Activated CD4-positive, alpha-beta T cell treated with anti-CD3 and anti-CD28 coated beads, Interleukin-2, amount 50 U/mL, for 1 hour (primary cell): ENCODE measurements at places on chromosomes 12 and 14.

- DNase-seq: no peak
Measured at GRCh38 chr12:124884587-124885438, 21.1 kb upstream of the SCARB1 start.

- no peak for DNase-seq
Measured at GRCh38 chr14:78764240-78764639, 594.1 kb downstream of the NRXN3 start.

GRCh38 chr12:32074432-32074831 lies 32.2 kb upstream of the BICD1 start:
- no peak for DNase-seq

DNA sequence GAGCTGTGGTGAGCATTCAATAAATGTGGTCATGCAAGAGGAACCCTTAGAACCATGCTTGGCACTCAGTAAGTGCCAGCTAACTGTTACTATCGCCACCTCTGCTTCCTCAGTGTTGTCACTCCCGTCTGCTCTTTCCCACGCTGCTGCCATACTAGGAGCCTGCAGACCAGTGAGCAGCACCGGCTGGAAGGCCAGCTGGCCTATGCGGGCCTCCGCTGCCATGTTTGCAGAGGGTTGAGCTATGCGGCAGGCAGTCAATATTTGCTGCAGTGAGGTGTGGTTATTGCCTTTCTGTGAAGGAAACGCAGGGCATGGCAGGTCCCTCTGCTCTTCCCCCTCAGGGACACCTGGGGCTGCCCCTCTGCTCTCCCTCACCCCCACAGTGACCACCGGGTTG lies 13.0 kb downstream of the KMT5A start:
- DNase-seq: no peak

DNA sequence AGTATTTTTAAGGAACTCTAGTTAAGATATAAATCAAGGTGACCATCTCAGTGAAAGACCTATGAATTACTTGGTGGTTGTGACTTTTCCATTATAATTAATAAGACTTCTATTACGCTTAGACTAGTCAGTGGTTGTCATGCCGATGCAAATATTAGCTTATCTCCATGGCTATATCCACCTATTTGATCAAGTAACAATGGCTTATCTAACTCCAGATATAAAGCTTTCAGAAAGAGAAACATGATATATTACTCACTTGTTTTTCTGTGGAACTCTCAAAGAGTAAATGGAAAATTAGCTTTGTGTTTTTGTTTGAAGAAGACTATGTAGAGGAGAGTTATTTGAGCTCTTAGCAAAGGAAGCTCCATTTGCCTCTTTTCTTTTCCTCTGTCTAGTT lies 323.8 kb upstream of the DCN start:
- no peak for DNase-seq

DNA sequence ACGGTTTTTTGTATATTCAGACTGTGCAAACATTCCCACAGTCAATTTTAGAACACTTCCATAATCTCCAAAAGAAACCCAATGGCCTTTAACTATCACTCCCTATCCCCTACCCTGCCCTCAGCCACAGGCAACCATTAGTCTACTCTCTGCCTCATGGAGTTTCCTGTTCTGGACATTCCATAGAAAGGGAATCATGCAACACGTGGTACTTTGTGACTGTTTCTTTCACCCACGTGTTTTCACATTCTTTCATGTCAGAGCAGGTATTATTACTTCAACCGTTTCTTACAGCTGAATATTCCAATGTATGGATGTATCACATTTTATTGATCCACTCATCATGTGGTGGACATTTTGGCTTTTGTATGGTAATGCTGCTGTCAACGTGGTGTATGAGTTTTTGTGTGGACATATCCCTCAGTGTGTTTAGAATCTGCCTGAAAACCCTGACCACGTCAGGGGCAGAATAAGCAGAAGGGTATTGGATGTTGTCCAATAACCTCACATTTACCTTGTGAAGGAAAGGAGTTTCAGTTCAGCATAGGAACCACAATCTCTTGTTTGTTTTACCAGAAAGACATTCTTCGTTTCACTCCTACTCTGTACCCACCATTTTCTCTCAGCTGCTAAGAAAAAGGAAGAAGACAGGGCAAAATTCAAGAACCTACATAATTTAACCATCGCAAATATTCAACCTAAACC lies 107.5 kb upstream of the DYRK2 start:
- no peak for DNase-seq

DNA sequence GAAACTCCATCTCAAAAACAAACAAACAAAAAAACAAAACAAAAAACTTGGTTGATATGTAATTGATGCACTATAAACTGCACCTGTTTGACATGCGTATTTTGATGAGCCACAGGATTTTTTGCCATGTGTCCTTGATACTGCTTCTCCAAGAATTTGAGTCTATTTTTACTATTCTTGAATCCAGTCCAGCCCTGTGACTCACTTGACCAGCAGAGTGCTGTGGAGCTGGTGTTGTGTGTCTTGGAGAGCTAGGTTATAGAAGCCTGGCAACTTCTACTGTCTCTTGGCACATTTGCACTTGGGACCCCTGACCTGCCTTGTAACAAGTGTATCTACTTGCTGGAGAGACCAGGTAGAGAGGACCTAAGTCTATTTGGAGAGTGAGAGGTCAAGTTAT lies 52.0 kb downstream of the KLRG1 start:
- no peak for DNase-seq

DNA sequence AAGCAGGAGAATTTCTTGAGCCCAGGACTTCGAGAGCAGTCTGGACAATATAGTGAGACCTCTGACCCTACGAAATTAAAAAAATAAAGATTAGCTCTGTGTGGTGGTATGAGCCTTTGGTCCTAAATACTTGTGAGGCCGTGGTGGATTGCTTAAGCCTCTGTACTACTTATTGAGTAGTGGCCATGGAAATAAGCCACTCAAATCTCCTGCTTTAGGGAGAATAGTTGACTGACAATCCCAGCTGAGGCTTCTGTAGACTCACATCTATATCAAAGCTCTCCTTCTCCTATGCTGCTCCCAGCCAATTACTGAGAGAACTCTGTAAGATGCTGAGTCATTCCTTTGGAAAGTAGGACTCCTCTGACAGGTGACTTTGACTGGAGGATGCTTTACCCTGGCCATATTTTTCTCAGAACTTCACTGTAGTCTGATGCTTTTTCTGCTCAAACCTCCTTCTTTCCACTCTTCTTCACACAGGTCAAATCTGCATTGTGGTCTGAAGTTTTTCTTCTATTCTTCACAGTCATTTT lies 420.2 kb downstream of the SLC6A15 start:
- DNase-seq: no peak

- DNase-seq: no peak
Measured at GRCh38 chr12:97680751-97681150, 218.1 kb downstream of the RMST start.

DNA sequence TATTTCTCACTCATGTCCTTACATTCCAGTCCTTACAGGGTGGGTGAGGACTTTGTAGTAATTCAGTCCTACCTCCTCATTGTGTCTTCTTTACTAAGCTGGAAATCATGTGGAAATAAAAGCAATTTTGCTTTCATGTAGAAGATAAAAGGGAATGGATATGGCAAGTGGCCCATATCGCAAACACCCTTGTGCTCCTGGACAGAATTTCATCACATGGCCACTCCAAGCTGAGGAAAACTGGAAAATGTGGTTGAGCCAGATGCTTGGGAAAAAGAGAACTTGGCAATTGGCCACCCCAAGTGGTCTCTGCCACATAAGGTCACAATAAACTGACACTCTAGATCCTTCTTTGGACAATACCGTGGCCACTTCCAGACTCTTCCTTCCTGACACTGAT lies 64.2 kb upstream of the IFNG-AS1 start:
- DNase-seq: no peak

DNA sequence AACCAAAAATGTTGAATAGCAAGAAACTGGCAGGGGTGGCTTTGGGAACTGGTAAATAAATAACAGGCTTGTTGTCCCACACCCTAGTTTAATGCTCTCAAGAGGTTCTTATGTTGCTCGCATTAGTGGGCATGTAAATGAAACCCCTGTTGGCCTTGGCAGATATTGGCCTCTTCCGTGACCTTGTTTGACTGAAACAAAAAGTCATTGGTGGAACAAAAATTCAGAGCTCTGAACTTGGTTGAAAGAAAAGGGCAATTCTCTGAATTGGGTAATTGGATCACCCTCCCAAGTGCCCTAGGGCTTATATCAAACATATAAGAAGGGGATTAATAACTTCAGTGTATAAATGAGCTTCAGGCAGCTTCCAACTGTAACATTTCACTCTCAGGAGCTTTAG lies 426.2 kb downstream of the ZFP36L1 start:
- no peak for DNase-seq

DNA sequence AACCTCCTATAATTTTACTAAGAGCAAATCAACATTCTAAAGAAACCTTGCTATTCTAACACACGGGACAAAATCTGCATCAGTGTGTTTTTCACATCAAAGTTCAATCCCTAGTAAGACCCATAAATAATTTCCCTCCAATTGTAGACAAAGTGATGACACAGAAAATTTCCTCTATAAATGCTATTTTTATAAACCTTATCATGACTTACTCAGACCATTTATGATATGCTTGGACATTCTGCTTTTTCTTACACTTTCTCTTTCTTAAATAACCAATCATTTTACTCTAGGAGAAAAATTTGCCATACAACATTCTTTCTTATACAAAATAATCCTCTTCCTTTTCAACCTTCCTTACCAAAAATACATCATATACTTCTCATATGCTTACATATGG lies 67.0 kb downstream of the SDR9C7 start:
- no peak for DNase-seq

DNA sequence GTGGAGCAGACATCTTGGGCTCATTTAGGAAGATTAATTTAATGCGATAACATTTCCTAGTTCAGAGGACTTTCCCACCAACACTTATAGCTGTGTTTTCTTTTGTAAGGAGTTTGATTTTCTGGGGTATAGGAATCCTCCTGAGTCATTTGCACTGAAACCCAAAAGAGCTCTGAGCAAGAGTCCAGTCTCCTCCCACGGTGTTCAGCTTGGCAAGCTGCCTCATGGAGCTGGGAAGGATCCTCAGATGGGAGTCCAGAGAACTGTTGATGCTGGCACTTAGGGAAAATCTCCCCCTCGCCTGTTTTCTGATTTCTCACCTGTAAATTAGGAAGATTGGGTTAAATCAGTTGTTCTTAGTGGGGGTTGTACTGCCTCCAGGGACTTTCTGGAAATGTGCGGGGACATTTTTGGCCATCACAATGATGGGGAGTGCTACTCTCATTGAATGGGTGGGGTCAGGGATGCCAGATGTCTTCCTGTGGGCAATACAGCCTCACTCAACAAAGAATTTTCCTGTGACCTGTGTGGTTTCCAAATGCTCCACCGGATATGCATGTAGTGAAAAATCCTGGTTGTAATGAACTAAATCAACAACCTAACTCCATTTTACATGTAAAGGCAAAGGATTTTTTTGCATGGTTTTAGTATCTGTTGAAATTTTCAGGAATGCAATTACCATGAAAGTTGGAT lies 150.6 kb downstream of the ADCK1 start:
- no peak for DNase-seq

DNA sequence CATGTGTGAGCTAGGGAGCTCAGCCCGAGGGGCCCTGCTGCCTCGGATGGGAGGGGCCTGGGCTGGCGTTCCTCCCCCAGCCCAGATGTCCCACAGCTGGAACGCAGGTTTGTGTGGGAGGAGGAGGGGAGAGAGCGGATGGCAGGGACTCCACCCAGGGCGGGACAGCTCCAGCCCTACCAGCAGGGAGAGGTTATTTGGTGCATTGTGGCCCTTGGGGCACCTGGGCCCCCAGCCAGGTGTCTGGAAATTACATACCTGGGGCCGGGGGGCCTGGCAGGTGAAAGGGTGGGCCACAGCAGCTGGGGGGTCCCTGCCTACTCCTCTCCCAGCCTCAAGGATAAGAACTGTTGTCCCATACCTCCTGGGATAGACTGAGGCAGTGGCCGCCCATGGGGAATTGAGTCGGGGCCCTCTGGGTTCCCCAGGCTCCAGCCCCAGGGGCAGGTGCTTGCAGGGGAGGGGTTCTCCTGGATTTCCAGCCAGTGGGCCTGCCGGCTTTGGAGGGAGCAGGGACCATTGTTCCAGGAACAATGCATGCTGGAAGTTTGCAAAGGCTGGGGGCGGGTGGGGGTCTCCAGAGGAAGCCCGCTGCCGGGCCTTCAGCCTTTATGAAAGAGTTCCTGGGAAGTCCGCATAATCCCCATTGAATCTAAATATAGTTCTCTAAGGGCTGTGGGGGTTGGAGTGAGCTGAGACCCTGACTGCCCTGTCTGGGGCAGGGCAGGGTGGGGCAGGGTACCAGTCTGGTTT lies 1.2 kb downstream of the KIF26A start:
- no peak for DNase-seq

DNA sequence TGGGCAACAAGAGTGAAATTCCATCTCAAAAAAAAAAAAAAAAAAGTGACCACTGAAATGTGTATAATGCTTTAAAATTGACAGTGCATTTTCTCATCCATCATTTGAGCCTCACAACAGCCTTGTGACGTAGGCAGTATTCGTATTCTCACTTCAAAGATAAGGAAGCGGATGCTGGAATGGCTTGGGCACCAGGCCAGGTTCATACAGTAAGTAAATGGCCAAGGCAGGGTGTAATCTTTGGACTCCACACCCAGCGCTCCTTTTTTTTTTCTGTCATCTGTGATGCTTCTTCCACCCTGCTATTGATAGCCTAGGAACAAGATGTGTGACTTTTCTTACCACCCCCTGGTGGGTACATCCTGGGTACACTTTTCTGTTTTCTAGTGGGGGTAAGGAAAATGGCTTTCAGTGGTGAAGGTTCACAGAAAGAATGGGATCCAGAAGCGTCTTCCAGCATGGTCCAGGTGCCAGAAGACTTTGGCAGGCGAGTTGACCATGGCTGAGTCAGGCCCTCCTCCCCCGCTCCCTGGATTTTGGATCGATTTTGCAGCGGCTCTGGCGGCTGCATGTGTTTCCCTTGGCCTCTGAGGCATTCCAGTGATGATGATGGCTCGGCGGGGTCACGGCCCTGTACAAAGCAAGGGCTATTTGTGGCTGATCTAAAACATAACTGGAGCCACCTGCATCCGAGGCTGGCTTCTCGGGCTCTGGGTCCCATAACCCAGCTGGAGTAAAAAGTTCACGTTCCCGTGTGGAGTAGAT lies 110.6 kb downstream of the CACNA1C start:
- no peak for DNase-seq

- no peak for DNase-seq
Measured at GRCh38 chr12:24534622-24535021, 414.3 kb downstream of the BCAT1 start.

DNA sequence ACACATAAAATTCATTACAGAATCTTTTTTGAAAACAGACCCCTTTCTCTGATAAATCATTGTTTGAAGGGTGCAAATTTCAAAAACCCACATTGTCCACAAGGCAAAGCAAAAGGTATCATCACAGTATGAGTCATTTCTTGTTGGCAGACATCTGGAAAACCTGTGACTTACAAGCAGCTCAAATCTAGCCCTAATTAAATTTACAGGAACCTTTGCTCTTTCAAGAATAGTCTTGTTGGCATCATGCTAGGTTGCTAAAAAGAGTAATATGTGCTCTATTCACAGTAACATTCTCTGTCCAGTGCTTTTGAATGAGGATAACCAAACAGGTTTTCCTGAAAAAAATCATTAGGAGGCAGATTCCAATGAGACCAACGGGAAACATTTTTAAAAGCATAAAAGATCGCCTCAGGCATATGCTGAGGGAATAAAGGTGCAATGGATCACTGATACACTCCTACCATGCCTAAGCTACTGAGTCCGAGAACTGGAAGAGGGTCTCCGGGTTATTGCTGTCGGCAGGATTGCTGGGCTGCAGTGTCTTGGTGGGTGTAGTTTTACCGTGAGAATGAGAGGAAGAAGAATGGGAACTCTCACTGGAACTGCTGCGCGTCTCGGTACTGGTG lies 55.5 kb upstream of the TTC7B start:
- no peak for DNase-seq

- DNase-seq: no peak
Measured at GRCh38 chr14:50398189-50398580, 1.5 kb upstream of the CDKL1 start.

- DNase-seq: no peak
Measured at GRCh38 chr12:56385873-56386272, 23.2 kb upstream of the APOF start.
